Stimulated activated CD8-positive, alpha-beta memory T cell treated with anti-CD3 and anti-CD28 coated beads, Interleukin-2, amount 100 ng/mL, for 1 hour (primary cell): ENCODE measurements at places on chromosomes 5 and 9.

GRCh38 chr5:32276173-32276853 lies 36.4 kb downstream of the MTMR12 start:
- no peak for DNase-seq

DNA sequence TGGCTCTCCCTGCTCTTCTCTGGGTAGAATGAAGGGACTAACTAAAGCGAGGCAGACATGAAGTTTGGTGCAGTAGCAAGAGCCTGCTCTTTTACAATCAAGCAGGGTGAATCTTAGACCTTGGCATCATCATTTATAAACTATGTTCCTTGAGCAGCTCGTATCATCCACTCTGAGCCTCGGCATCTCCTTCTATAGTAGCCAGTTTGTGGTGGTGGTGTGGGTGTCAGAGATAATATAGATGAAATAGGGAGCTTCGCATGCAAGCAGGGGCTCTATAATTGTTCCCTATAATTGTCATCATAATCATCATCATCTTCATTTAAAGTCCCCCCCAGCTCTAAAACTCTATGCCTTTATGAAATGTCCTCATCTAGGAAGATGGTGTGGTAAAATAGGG lies 72.5 kb upstream of the SAP30L start:
- no peak for DNase-seq

- DNase-seq: no peak
These were observed 3.1 kb downstream of the RNF38 start for GRCh38 chr9:36396985-36397384.

DNA sequence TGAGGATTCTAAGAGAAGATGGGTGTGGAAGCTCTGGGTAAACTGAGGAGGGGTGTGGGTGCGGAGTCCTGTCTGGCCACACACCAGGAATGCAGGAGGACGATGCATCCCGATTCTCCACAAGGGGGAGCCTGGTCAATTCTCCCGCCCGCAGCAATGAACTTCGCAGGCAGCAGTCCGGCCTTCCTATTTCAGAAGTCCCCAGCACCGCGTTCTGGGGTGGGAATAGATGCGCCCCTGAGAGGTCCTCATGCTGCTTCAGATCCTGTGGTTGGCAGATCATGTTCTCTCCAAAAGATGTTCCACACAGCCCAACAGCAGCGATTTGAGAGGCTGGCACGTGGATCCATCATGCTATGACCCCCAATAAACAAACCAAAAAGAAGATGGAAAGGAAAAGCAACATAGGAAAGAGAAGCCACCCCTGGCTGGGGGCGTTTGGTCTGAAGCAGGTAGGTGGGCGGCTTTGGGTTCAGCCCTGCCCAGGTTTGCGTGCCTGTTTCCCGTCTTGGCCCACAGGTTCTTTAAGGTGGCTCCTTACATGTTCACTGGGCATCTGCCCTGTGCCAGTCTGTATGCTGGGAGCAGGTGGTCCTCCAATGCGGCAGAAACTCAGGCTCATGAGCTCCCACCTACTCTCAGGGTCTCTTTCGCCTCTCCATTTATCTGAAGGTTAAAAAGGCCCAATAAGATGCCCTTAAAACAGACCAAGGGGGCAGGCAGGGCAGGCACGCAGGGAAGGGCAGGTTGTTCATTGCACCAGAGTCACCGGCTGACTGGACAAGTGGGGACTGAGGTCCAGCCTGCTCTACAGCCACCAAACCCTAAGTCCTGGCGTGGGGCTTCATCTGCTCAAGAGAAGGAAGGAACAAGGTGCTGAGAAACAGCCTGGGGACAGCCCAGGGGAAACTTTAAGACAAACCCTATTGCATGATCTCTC lies 171.6 kb downstream of the PAX5 start:
- no peak for DNase-seq
